ENCODE measurements at places on chromosomes 7 and 10.

- DNase-seq = peak; percentile 92
Measured at GRCh38 chr10:110664483-110665420, 20.6 kb downstream of the RBM20 start.

- DNase-seq = no peak
Measured at GRCh38 chr7:73382934-73383503, 50.6 kb upstream of the FZD9 start.

- DNase-seq = peak; percentile 70
Measured at GRCh38 chr7:32670110-32671025, 175.1 kb downstream of the AVL9 start.

GRCh38 chr7:105776986-105777910, 99.2 kb downstream of the ATXN7L1 start:
- DNase-seq = peak; percentile 62

- DNase-seq = no peak
Measured at GRCh38 chr7:64504581-64505120, 58.2 kb downstream of the ZNF680 start.

DNA sequence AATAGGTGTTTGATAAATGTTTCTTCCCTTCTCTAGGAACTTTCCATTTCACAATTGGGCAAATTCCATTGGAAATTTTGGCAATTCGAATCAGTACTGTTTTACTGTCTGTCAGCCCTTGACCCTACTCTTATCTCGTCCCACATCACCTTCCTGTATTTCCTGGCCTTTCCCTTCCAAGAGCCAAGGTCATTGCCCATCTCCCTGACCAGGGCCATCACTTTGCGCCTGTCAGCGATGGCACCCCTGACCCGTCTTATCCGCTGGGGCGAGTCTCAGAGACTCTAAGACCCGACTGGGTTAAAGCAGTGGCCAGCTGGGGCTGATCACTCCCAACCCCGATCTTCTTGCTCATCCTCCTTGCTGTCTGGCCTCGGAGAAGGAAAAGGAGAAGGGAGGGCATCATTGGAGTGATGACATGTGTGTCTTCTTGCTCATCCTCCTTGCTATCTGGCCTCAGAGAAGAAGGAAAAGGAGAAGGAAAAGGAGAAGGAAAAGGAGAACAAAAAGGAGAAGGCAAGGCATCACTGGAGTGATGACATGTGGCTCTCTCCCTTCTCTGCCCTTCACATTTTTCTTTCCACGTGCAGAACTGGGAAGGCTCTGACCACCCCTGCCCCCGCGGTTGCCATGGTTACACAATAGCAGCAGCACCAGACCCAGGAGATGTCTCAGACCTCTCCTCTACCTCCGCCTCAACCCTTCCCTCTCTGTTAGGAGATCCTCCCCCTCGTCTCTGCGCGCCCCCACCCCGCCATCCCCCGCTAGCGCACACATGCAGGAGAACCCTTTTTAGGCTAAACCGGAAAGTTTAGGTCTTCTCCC, 2.0 kb downstream of the SEMA3D start:
- peak; percentile 70 for DNase-seq

GRCh38 chr10:5498791-5499492, 428 bp downstream of the CALML5 start:
- DNase-seq = no peak

GRCh38 chr7:47591089-47591654, 9.3 kb upstream of the TNS3 start:
- DNase-seq = no peak

GRCh38 chr10:96470116-96470743, 43.5 kb downstream of the TLL2 start:
- peak; percentile 36 for DNase-seq

DNA sequence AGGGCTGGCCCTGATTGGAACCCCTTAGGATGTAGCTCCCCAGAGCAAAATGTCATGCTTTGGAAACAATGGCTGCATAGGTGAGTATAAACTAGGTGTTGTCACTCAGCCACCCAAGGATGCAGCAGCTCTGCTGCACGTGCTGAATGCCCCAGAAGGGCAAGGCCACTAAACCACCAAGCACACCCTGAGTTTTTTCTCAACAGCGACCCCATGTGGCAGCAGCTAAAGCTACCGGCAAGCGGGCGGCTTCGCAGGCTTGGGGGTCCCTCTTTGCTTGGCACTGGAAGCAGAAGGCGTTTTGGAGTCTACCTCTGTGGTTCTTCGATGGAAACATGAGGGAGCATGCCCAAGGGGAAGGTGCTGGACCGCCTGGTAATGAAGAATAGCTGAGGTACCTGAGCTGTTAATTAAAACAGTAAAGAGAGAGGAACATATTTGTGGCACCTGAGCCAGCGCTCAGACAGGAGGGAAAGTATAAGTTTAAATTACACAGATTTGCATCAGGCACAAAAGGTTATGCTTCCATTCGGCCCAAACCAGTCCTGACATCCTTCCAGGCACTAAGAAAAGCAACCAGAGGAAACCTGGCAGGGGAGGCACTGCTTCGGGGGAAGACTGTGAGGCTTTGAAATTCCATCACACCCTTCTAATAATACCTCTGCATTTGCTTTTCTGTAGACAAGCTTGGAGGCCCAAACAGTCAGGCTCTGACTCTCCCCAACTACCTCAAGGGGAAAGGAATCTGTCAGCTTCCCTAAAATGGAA, 152.1 kb downstream of the GFRA1 start:
- no peak for DNase-seq

DNA sequence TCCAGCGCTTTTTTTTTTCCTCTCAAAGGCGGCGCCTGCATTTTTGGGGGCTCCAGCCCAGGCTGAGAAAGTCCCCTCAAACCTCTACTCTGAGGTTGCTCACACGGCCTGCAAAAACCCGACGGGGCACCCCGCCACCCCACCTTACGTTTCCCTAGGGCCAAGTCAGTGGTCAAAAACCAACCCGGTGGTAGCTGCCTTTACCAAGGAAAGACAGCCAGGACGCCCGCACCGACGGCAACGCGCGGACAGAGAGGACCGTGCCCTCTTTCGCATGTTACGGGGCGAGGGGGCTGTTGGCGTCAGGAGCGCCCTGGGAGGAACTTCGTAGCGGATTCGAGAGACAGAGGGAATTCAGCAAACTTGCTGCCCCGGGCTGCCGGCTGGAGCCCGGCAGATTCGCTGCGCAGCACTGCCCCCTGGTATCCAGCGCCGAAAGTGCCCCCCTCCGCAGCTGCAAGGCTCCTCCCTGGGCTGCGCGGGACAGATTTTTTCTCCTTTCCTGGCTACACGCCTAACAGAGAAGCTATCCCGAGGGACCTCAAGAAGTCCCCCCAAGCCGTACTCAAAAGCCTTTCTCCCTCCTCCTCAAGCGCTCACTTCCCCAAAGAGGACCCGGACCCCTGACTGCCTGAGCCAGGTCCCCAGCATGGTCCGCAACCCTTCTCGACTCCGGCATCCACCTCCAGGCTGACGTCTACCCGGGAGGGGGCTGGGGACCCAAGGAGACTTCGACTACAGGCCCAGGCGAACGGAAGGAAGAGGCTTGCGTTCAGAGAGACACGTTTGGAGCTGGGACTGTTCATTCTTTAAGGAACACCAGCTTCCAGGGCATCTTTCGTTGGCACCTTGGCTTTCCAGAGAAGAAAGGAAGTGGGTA, 27.7 kb upstream of the VAX1 start:
- peak; percentile 49 for DNase-seq

DNA sequence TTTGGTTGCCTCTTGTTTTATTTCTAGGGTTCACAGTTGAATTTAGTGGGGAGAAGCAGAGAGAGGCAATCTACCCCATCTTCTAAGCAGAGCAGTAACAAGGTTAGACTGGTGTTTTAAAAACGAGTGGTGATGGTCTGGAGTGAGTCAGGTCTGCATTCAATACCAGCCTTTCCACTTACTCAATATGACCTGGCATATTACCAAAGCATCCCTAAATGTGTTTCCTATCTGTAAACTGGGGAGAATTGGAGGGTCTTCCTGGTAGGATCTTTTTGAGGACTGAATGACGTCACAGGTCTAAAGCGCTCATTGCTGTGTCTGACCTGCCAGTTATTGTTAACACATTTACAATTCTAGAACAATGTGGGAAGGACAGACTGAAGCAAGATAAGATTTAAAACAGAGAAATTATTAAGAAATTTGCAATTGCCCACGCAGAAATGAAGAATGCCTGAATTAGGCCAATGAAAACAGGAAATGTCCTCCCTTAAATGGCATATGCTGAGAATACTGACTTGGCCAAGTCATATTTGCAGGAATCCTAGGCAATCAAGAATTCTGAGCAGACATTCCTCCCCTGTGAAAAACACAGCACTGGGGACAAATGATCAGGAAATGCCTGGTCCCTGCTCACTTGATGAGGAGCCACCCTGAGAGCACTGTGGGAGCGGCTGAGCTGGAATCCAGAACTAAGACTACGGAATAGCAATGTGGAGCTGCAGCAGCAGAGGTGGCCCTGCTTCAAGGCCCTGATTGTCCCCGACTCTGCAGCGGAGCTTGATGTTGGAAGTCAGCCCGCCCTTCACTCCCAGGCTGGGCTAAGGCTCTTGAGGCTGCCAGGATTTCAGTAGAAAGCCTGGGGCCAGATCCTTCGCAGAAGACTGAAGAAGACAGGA, 184.5 kb upstream of the CXCL12 start:
- DNase-seq = peak; percentile 94

DNA sequence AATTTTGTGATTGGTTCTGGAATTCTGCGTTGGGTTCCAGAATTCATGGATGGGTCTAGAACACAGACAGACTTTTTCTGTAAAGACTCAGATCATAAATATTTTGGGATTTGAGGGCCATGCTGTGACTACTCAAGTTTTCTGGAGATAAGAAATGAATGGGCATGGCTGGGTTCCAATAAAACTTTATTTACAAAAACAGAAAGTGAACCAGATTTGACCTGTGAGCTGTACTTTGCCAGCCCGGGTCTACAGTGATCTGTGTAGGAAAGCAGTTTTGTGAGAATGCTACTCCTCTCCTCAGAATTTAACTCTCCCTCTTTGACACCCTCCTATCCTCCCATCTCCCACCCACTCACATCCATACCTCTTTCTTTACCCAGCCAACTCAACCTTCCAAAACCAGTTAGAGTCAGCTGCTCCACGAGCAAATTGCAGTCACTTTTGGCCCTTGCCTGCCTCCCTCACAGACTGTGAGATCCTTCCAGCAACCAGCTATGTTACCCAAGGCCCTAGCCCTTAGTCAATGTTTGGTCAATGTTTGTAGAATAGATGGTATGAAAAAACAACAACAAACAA, 312.8 kb upstream of the ZMIZ1 start:
- DNase-seq = no peak

DNA sequence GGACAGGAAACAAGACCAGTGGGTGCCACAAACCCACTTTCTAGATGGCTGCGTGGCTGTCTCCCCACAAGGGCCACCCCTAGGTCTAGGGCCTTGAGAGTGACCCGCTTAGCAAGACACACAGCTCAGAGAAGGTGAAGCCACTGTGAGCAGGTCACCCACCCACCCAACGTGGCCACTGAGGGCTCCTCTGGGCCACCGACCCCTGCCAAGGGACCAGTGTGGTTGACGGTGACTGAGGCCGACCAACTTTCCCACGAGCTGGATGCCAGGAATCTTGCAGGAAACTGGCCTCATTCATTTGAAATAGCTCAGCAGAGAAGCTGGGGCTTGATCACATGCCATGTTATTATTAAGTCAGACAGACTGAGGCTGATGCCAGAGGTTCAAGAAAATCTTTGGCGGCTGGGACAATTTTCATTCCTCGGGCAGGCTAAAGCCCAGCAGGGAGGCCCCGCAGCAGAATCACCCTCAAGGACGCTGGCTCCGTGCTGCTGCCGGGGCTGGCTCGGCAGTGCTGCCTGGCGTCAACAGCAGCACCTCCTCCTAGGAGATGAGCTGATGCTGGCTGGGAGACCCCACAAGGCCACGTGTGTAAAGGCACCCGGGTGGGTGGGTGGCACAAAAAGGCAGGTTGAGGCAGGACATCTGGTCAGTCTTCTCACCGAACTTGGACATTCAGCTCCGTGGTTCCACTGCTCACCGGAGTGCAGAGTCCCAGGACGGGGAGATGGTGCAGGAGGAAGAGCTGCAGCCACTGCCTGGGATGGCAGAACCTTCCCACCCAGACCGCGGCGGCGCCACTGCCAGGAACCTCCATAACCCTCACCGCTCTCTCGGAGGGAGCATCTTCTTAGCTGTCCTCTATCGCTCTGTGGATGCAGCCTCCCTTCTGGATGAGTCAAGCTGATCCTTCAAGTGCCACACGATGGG, 57.8 kb downstream of the ZRANB1 start:
- DNase-seq = no peak

DNA sequence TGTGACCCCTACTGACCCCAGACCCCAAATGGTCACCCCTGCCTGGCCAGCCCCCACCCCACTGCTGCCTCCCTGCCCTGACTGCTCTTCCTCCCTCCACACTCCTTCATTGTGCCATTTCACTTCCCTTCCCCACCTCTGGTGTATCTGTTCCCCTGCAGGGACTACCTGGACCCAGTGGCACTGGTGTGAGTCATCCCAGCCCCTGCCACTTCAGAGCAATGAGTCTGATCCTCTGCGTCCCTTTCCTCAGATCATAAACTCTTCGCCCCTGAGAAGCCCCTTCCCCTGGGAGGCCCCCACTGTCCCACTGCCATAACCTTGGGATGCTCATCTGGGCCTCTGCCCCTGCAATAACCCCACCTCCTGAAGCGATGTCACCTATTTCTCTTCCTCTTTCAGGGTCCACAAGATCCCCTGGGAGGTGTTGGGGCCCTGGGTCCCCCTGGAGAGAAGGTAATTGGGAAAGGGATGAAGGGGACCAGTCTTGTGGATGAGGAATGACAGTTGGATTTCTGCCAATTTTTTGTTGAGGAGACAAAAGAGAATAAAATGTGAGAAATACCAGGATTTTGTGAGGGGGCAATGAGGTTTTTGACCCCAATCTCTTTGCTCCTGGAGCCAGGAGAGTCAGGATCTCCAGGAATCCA, 19.1 kb upstream of the VOPP1 start:
- no peak for DNase-seq

DNA sequence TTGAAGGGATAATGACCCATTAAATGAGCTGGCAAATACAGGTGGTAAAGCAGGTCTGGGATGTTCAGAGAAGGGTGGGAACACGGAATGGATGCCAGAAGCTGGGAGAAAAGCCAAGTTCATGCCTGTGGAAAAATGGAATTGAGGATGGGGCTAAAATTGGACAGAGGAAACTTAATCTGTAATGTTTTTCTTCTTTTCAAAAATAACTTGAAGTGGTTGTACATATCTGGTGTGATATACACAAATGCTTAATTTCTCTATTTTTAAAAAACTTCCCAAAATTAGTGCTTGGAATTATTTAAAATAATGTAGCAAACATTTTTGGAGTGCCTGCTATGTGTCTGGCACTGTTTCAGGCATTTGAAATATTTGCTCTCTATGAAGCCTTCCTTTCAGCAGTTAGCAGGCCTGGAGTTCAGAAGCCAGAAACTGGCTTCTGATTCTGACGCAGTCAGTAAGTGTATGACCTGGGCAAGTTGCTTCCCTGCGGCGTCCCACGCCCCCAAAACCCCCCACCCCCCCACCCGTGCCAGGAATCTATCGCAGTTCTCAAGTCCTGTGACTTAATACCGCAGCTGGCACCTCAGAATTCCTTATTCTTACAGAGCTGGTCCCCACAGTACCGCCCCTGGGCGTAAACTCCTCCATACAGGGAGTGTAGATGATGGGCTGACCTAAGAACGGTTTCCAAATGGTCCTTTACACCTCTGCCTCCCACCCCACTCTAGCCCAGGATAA, 828 bp upstream of the MALSU1 start:
- peak; percentile 83 for DNase-seq

GRCh38 chr7:159117366-159118196, 27.1 kb downstream of the VIPR2 start:
- no peak for DNase-seq

- peak; percentile 70 for DNase-seq
Measured at GRCh38 chr7:23895666-23896096, 185.7 kb downstream of the STK31 start.

- DNase-seq = no peak
Measured at GRCh38 chr10:26448706-26449435, 10.7 kb downstream of the APBB1IP start.

Measured in EL (cell line).